Dermis microvascular lymphatic vessel endothelial cell (primary cell): ENCODE measurements at places on chromosomes 12 and 14. TPM values are rescaled to one million over a fixed set of nuclear protein-coding genes. Genes with fewer than 3 reads are reported as not detected.
A peak's percentile ranks its signal among the peaks of the same experiment; 100 is the strongest.

- peak; percentile 94 for DNase-seq
These were observed 12.0 kb upstream of the NUDT14 start for GRCh38 chr14:105192866-105193731.

DNA sequence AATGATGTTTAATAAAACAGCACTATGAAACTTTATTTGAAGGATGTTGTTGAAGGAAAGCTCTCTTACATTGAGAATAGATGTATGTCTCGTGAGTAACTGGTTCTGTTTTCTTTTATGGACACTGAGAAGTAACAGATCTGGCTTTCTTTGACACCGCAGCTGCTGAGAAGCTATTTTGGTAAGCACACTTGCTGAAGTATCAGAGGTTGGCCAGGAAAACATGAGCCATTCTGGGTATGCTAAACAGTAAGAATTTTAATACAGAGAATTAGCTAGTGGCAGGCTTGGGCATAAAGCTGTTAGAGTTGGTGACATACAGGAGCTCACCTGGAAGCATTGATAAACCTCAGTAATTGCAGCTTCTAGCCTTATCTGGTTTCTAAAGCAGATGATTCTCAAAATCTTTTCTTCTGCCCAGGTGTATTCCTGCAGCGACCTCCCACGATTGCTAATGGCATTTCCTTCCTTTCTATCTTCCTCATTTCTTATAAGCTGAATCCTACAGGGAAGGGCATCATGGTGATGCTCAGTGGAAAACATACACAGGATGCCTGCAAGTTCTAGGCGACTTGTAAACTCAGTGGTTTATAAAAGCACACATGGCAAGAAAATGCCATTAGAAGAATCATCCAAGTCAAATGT lies 291.6 kb upstream of the SLC16A7 start:
- no peak for DNase-seq

- peak; percentile 80 for DNase-seq
These were observed 30.7 kb downstream of the PPP1R36 start for GRCh38 chr14:64580467-64580866.

The MYF5 gene
- not detected in 2 replicates for total RNA-seq

The STAC3 gene
- 0.13 TPM in 2 replicates for total RNA-seq
